Stimulated activated CD8-positive, alpha-beta memory T cell treated with anti-CD3 and anti-CD28 coated beads, Interleukin-2, amount 100 ng/mL, for 1 hour (primary cell): ENCODE measurements at places on chromosomes 1 and 21.

DNA sequence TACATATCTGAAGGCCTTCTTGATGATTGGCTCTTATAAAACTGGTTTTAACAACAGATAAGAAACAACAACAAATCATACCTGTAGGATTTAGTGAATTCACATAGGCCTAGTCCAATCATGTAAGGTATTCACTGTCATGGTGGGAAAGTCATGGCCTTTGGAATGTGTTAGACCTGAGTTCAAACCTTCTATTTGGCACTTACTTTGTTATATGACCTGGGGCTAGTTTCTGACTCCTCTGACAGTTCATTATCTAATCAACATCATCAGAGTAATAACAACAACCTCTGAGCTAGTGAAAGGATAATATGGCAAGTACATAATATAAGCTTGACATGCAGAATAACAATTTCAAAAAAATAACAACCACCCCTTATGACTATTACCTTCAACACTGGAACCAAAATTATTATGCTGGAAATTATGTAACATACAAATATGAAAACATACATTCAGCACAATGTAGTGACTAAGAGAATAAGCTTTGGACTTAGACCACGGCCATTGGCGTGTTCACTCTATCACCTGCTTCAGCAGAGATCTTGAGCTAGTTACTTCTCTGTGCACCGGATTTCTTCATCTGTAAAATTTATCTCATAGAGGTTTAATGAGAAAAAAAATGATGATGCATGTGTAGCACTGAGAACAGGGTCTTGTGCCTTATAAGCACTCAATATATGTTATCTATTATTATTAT is 597.6 kb downstream of the LMO4 start:
- no peak for DNase-seq

GRCh38 chr1:33163621-33164519 is 18.0 kb downstream of the TRIM62 start:
- no peak for DNase-seq

GRCh38 chr1:242788771-242789170 is 264.3 kb upstream of the PLD5 start:
- DNase-seq: no peak

GRCh38 chr21:17427831-17428483 is 84.9 kb upstream of the CXADR start:
- no peak for DNase-seq

GRCh38 chr1:234742622-234743021 is 132.6 kb upstream of the IRF2BP2 start:
- DNase-seq: no peak

- no peak for DNase-seq
Observed at GRCh38 chr1:162530307-162530987, 31.1 kb upstream of the UAP1 start.
